Thyroid gland (tissue), 4 donors: ENCODE measurements at places on chromosomes 4 and X. TPM values are rescaled to one million over a fixed set of nuclear protein-coding genes. Genes with fewer than 3 reads are reported as not detected.

Gene PDGFRA
- total RNA-seq, result 42.3 TPM

Gene C1QTNF7
- 9.5 TPM for total RNA-seq

Gene CSAG2
- total RNA-seq, result not detected

Gene RENBP
- total RNA-seq, result 4.2 TPM

DNA sequence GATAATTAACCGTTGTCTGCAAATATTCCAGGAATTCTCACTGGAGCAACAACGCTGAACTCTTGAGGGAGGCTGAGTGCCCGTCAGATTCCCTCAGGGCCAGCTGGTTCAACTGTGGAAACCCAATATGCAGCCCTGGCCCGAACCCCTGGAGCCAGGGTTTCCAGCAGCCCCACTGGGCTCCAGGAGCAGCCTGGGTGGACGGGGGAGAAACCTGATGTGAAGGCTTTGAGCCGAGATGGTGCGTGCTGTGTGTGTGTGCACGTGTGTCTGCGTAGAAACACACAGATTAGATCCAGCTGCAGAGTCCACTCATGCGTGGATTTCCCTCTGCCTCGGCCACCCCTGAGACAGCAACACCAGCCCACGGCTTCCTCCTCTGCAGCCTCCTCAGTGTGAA, 19.4 kb upstream of the SLC25A6 start:
- DNase-seq, result peak; percentile 83
- H3K4me3 ChIP-seq, result no peak overlapping the region
- no peak overlapping the region for H3K27ac ChIP-seq
- peaks cover 28% of the 10 kb centered on the region for H3K36me3 ChIP-seq
- no peaks in the 10 kb centered on the region for H3K27me3 ChIP-seq
- no peaks in the 10 kb centered on the region for H3K4me1 ChIP-seq

GRCh38 chrX:127726227-127726626, 326.0 kb downstream of the ACTRT1 start:
- H3K4me3 ChIP-seq, result no peak overlapping the region
- H3K27me3 ChIP-seq, result no peaks in the 10 kb centered on the region
- H3K27ac ChIP-seq, result no peak overlapping the region
- no peaks in the 10 kb centered on the region for H3K36me3 ChIP-seq

GRCh38 chr4:71303287-71303686, 35.5 kb upstream of the SLC4A4 start:
- H3K27ac ChIP-seq, result no peak overlapping the region
- no peaks in the 10 kb centered on the region for H3K36me3 ChIP-seq
- DNase-seq, result no peak
- H3K27me3 ChIP-seq, result no peaks in the 10 kb centered on the region
- no peak overlapping the region for H3K4me3 ChIP-seq

DNA sequence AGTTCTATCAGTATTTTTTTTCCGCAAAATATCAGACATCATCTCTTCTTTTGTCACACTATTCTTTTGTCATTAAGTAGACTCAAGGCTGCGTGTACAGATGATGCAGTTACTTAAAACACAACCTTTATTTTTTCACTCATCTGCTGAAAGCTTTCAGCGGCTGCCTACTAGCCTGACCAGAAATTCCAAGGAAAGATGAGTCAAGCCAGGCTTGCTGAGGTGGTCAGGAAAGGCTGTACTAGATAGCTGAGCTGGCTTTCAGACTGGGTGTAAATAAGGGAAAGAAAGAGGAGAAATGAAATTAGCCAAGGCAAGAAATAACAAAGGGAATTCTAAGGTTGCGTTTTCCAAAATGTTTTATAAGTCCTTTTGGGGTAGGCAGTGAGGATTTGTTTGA, 17.9 kb downstream of the STK26 start:
- no peak overlapping the region for H3K27ac ChIP-seq
- no peaks in the 10 kb centered on the region for H3K36me3 ChIP-seq
- DNase-seq, result no peak
- no peaks in the 10 kb centered on the region for H3K4me1 ChIP-seq

DNA sequence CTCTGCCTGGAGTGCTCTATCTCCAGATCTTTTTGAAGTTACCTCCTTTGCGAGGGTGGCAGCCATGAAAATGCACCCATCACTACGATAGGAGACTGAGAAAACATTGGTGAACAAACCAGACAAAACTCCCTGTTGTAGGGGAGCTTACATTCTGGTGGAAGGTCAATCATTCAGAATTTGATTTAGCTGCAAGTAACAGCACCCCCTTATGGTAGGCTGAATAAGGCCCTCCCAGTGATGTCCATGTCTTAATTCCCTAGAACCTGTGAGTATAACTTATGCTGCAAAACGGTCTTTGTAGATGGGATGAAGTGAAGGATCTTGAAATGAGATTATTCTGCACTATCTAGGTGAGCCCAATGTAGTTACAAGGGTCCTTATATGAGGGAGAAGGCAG, 5.6 kb upstream of the TEC start:
- no peak for DNase-seq
- H3K27ac ChIP-seq, result no peak overlapping the region
- H3K4me3 ChIP-seq, result no peak overlapping the region
- H3K36me3 ChIP-seq, result no peaks in the 10 kb centered on the region

DNA sequence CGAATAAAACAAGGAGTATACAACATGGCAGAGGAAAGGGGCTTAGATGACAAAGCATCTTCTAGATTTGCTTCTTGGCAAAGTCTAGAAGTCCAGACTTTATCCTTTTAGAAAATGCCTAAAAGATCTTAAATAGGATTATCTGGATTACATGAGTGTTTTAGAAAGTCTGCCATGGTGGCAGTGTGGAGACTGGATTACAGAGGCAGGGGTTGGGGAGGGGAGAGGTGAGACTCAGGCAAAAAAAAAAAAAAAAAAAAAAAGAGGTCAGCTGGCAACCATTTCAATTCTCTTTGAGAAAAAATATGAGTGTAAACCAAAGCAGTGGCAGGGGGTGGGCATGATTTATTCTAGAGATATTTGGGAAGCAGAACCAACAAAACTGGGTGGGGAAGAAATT, 17.4 kb downstream of the ZNF827 start:
- no peak overlapping the region for H3K27ac ChIP-seq
- H3K36me3 ChIP-seq, result no peaks in the 10 kb centered on the region
- no peak overlapping the region for H3K4me3 ChIP-seq
- DNase-seq, result no peak
- H3K27me3 ChIP-seq, result no peaks in the 10 kb centered on the region

DNA sequence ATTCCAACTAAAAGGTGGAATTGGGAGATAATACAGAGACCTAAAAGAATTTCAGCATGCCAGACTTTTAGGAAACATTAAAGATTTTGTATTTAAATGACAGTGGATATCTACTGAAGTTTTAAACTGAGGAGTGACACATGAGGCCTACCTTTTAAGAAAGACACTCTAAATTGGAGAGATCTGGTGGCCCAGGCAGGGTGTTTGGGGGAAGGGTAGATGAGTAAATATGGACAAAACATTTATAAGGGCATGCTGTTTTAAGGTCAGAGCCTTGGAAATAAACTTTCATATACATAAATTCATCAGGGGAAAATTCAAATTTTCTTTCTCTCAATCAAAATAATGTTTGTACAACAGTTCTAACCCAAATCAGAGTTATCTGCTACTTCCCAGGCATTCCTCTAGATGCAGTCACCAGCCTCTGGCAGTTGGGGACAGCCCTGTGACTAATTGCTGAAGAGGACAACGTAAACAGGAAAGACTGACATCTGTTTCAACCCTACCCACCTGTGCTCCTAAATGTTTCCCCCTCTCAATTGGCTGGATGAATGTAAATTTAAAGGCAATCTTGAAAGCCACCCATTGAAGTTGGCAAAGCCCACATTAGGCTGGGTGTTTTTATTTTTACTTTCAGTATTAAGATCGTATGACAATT, 1646.9 kb upstream of the ADGRL3 start:
- no peak overlapping the region for H3K4me3 ChIP-seq
- H3K36me3 ChIP-seq, result no peaks in the 10 kb centered on the region
- no peaks in the 10 kb centered on the region for H3K27me3 ChIP-seq

GRCh38 chr4:145034727-145035211, 63.2 kb downstream of the ANAPC10 start:
- H3K36me3 ChIP-seq, result peaks cover 7% of the 10 kb centered on the region
- no peak overlapping the region for H3K4me3 ChIP-seq
- no peaks in the 10 kb centered on the region for H3K27me3 ChIP-seq
- DNase-seq, result no peak
- H3K27ac ChIP-seq, result no peak overlapping the region
- H3K4me1 ChIP-seq, result no peaks in the 10 kb centered on the region

DNA sequence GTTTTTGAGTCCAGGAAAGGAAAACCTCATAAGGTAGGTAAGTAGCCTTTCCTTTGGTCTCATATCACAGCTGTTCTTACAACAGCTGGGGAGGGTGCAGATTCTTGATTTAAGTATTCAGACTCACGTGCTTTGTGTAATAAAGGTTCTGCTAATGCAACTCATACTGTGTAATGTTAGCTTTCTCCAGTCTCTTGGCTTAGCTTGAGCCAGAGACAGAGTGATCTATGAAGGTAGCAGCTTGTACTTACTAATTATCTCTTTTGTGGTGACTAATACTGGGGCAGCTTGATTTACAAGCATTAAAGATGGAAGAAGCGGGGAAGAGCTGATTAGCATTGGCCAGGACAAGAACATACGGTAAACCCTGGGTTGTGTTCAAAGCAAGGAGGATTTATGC, 80.3 kb downstream of the LNX1 start:
- H3K27ac ChIP-seq, result no peak overlapping the region
- DNase-seq, result no peak
- H3K36me3 ChIP-seq, result no peaks in the 10 kb centered on the region

GRCh38 chr4:6405397-6405706, 67.1 kb downstream of the PPP2R2C start:
- H3K36me3 ChIP-seq, result no peaks in the 10 kb centered on the region
- H3K27me3 ChIP-seq, result peaks cover 13% of the 10 kb centered on the region
- no peaks in the 10 kb centered on the region for H3K4me1 ChIP-seq
- H3K4me3 ChIP-seq, result no peak overlapping the region
